ENCODE measurements at places on chromosomes 16 and 17. TPM values are rescaled to one million over a fixed set of nuclear protein-coding genes. Genes with fewer than 3 reads are reported as not detected.

Gene ABCC3
- total RNA-seq = 16.0 TPM

Gene ENPP7
- not detected for total RNA-seq

Gene FBXL16
- total RNA-seq = 0.82 TPM

- no peak for DNase-seq
- H3K27me3 ChIP-seq = peaks cover 40% of the 10 kb centered on the region
- no peaks in the 10 kb centered on the region for H3K36me3 ChIP-seq
- no peak overlapping the region for H3K4me3 ChIP-seq
- H3K4me1 ChIP-seq = peaks cover 16% of the 10 kb centered on the region
- H3K27ac ChIP-seq = no peak overlapping the region
Observed at GRCh38 chr17:80477647-80478478, 1.5 kb upstream of the NPTX1 start.

DNA sequence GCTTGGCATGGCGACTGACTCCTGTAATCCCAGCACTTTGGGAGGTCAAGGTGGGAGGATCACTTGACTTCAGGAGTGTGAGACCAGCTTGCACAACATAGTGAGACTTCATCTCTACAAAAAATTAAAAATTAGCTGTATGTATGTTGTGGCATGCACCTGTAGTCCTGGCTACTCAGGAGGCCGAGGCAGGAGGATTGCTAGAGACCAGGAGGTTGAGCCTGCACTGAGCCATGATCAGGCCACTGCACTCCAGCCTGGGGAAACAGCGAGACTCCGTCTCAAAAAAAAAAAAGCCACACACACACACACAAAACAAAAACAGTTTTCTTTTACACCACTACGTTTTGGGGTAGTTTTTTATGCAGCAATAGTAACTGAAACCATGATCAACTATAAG lies 89.0 kb upstream of the DHX40 start:
- H3K4me1 ChIP-seq = no peaks in the 10 kb centered on the region
- H3K4me3 ChIP-seq = no peak overlapping the region
- H3K27me3 ChIP-seq = no peaks in the 10 kb centered on the region
- H3K36me3 ChIP-seq = no peaks in the 10 kb centered on the region
- H3K27ac ChIP-seq = no peak overlapping the region

DNA sequence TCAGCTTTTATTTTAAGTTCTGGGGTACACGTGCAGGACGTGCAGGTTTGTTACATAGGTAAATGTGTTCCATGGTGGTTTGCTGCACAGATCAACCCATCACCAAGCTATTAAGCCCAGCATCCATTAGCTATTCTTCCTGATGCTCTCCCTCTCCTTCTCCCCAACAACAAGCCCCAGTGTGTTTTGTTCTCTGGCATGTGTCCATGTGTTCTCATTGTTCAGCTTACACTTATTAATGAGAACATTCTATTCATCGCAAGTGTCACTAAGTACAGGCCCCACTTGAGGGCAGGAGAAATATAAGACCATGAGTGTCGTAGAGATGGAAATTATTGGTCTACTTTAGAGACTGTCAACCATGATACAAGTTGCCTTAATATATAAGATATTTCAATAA lies 615.1 kb downstream of the CDH8 start:
- no peak overlapping the region for H3K27ac ChIP-seq
- DNase-seq = no peak
- H3K36me3 ChIP-seq = no peaks in the 10 kb centered on the region
- no peaks in the 10 kb centered on the region for H3K4me1 ChIP-seq
- H3K4me3 ChIP-seq = no peak overlapping the region

- DNase-seq = no peak
- H3K4me1 ChIP-seq = peaks cover 10% of the 10 kb centered on the region
- no peak overlapping the region for H3K4me3 ChIP-seq
- no peak overlapping the region for H3K27ac ChIP-seq
- peaks cover 3% of the 10 kb centered on the region for H3K27me3 ChIP-seq
- no peaks in the 10 kb centered on the region for H3K36me3 ChIP-seq
Observed at GRCh38 chr17:21379080-21379711, 3.0 kb downstream of the KCNJ12 start.

DNA sequence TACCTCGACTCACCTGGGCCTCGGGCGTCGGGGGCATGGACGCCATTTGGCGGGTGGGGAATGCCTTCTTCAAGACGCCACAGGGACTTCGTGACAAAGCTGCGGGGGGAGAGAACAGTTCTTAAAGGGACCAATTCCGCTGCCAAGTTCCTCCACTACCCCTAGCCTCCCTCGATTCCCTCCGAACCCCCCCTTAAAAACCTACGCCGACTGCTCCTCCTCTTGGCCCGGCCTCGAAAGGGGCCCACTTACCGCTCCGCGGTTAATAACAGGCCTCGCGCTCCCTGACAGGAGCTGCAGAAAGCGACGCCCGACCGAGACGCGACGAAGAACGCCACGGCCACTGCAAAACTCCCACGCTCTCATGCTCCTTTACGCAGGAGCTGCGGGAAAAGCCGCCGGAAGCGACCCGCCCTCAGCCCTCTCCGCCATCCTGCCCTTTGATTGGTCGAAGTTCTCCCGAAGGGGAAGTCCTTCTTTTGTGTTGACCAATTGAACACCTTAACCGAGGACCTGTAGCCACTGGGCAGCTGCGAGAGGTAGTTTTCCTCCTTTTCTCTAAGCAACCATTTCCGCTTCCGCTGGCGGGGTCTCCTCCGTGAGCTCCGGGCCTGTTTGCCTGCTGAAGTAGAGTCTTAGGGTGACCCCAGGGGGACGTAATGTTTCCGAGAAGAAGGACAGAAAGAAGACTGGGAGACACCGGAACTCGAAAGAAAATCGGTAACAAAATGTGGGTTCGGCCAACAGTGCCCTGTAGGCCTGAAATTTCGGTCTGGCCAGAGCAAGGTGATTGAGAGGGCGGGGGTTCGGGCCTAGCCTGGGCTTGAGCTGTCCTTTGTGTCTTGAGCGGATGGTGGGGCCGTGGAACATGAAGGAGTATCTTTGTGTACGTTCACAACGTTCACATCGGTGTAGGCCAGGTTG lies at the start of the genes NAA60 and ZNF597:
NAA60 (plus strand) TSS at position 573 of the 924 bp plus-strand sequence. CDS start 32,548 bp downstream, outside the sequence.
ZNF597 (minus strand) TSS at position 397 of the 924 bp plus-strand sequence; CDS start at position 46, 351 bp downstream.
- peak within 1 kb of the TSS; percentile 93 for H3K4me3 ChIP-seq
- H3K27me3 ChIP-seq = no peaks in the 10 kb centered on the region
- DNase-seq = no peak
- H3K4me1 ChIP-seq = peaks cover 15% of the 10 kb centered on the region
- H3K27ac ChIP-seq = peak within 1 kb of the TSS; percentile 98

GRCh38 chr16:62863139-62863538 lies 826.9 kb upstream of the CDH8 start:
- no peak overlapping the region for H3K27ac ChIP-seq
- H3K4me3 ChIP-seq = no peak overlapping the region
- no peaks in the 10 kb centered on the region for H3K36me3 ChIP-seq
- no peaks in the 10 kb centered on the region for H3K4me1 ChIP-seq
- no peaks in the 10 kb centered on the region for H3K27me3 ChIP-seq

DNA sequence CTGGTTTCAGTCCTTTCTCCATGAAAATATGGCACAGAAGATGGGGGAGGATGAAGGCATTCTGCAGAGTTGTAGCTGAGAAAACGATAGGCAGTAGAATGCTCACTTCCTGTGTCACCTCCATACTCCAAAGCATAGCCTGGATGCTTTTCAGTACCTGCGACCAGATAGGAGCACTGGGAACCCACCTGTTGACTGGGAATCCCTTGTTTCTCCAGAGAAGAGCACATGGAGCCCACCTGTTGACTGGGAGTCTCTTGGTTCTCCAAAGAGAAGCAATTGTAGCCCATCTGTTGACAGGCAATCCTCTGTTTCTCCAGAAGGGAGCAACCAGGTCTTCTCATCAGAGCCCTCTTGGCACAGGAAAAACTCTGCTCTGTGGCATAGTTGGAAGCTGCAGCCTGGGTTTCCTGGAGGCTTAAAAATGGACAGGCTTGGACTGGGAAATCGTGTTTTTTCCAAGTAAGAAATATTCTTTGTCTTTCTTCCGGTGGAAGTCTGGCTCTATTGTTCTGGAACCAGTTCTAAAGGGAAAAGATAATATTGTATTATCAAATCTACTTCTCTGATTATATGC lies 13.2 kb downstream of the TERF2IP start:
- H3K27ac ChIP-seq = no peak overlapping the region

DNA sequence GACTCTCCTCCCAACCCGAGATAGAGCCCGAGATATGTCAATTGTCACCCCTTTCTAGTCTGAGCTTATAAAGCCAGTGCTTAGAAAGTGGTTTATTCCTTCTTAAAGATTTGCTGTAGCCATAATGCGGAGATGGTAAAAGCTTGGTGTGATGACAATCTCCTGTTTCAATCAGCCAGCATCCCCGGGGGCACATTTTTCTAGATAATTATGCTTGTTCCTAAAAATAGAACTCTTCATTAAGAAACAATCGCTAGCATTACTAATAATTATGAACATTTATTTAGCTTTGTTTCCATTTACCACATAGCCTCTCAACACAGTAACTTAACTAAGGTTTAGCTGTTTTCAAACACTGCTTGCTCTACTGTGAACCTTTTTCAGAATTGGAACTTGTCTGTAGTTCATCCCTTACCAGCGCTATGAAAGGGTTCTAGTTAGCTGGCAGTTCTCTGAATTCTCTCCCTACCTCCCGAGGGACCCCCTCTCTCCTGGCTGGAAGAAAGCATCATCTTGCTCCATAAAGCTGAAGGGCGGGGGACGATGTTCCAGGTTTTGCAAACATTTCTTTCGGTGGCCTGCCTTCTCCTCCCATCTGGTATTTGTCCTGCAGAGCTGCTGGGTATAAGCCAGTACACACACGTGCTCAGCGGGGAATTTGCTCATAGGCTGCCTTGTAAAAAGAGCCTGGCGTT lies 922 bp upstream of the MRPL58 start:
- H3K4me3 ChIP-seq = peak overlapping the region; percentile 95
- H3K27ac ChIP-seq = peak overlapping the region; percentile 96
- H3K4me1 ChIP-seq = peaks cover 29% of the 10 kb centered on the region

DNA sequence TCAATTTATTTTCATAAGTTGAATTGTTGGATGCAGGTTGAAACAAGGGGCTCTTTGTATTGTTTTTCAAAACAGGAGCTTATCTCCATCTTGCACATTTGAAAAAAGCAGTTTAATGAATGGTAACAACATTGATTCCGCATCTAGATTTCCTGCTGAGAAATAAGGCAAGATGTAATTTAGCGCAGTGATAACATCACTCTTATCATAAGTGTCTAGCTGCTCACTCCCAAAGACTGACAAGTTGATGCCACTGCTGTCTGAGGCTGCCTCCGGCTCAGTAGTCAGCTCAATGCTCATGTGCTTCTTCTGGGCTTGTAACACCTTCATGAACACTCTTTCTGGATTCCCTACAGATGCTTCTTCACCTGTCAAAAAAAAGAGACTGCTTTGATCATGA lies 92.4 kb downstream of the KPNA2 start:
- H3K27me3 ChIP-seq = no peaks in the 10 kb centered on the region
- H3K27ac ChIP-seq = no peak overlapping the region
- peaks cover 3% of the 10 kb centered on the region for H3K4me1 ChIP-seq
- no peak overlapping the region for H3K4me3 ChIP-seq
- peaks cover 19% of the 10 kb centered on the region for H3K36me3 ChIP-seq

DNA sequence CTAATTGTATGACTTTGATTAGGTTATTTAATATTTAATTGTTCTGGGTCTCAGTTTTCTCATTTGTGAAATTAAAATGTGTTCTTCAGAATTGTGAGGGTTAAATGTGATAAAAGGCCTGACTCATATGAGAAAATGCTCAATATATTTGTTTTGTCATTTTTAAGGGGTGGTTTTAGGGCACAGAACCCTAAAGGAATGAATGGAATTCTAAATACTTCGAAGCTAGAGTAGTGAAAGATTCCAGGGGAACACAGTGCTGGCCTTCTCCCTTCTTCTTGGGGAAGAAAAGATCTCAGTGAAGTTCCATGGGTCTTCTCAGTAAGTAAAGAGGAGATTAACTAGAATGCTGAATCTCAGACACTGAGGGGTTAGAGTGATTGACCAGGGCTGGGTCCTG lies 3.9 kb upstream of the SMPD3 start:
- peaks cover 18% of the 10 kb centered on the region for H3K4me1 ChIP-seq
- no peak overlapping the region for H3K27ac ChIP-seq
- H3K27me3 ChIP-seq = no peaks in the 10 kb centered on the region
- no peaks in the 10 kb centered on the region for H3K36me3 ChIP-seq
- no peak for DNase-seq

DNA sequence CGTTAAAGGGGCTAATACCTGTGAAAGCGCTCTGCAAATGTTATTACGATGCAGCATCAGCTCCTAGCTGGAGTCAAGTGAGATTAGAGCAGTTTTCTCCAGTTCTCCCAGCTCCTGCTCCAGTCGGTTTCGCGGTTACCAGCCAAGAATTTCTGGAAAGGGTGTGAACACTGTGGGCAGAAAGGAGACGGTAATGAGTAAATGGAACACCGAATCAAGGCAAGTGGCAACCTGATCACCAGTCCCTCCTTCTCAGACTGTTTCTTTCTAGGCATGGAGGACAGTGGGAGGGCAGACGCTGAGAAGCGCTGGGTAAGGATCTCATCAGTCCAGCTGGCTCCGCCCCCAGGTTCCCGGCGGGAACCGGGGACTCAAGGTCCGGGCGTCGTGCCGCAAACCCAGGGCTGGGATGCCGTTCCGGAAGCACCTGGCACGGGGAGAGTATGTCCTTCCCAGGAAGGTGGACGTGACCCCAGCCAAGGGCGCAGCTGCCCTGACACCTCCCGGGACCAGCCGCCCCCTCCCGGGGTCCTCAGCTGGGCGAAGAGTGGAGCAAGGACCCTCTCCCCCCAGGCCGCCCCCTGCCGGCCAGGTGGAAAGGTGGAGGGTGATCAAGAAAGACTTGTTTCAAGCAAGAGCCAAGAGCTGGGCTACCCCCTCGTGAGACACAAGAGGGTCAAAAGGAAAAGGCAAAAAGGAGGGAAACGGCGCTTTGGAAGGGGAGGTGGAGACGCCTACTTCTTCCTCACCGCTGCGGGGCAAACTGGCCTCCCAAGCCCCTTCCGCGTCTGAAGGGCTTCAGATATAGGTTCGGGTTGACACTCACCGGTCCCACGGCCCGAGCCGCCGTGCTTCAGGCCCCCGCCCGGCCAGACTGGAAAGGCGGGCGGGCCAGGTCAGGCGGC lies 481 bp downstream of the MYO19 start:
- H3K4me1 ChIP-seq = peaks cover 17% of the 10 kb centered on the region
- DNase-seq = no peak

DNA sequence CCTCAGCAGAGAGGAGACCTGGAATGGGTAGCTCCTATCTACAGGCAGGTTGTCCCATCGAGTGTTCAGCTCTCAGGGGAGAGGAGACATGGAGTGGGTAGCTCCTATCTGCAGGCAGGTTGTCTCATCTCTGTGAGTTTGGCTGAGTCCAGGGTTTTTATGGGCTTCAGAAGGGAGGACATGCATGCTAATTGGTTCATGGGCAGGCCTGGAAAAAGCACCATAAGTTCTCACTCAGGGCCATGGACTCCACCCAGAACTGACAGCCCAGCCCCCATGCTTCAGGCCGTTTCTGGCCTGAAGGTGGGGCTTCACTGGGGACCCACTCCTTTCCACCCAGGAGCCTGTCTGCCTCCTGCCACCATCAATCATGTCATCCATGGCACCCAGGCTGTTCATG lies 84.0 kb downstream of the CYB561 start:
- H3K36me3 ChIP-seq = peaks cover 14% of the 10 kb centered on the region
- no peaks in the 10 kb centered on the region for H3K27me3 ChIP-seq
- H3K27ac ChIP-seq = no peak overlapping the region
- no peak overlapping the region for H3K4me3 ChIP-seq

DNA sequence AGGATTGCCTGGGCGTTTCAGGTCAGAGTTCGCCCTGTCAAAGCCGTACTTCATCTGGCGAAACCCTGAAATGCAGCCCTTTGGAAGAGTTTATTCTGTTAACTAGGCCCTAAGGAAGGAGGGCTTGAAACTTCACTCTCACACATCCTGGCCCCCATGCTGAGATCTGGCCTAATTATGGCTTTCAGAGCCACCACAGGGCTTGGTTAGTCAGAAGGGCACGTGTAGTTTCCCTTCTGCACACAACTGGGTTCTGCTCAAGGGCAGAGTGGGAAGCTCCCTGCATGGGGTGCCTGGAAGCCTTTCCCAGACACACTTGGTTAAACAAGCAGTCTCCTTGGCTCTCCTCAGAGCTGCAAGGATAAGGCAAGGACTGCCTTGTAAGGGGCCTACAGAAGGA lies 397.3 kb downstream of the SHISA9 start:
- H3K36me3 ChIP-seq = no peaks in the 10 kb centered on the region
- DNase-seq = no peak
- no peaks in the 10 kb centered on the region for H3K4me1 ChIP-seq
- no peaks in the 10 kb centered on the region for H3K27me3 ChIP-seq

All from chondrocyte (in vitro differentiated cells).